K562 (cell line): ENCODE measurements at places on chromosomes 13 and 19.

GRCh38 chr19:30558793-30559192 lies 186.6 kb downstream of the ZNF536 start:
- DNase-seq, result no peak
- H3K4me3 ChIP-seq, result no peak overlapping the region
- H3K36me3 ChIP-seq, result no peaks in the 10 kb centered on the region
- H3K27me3 ChIP-seq, result peaks cover 10% of the 10 kb centered on the region

DNA sequence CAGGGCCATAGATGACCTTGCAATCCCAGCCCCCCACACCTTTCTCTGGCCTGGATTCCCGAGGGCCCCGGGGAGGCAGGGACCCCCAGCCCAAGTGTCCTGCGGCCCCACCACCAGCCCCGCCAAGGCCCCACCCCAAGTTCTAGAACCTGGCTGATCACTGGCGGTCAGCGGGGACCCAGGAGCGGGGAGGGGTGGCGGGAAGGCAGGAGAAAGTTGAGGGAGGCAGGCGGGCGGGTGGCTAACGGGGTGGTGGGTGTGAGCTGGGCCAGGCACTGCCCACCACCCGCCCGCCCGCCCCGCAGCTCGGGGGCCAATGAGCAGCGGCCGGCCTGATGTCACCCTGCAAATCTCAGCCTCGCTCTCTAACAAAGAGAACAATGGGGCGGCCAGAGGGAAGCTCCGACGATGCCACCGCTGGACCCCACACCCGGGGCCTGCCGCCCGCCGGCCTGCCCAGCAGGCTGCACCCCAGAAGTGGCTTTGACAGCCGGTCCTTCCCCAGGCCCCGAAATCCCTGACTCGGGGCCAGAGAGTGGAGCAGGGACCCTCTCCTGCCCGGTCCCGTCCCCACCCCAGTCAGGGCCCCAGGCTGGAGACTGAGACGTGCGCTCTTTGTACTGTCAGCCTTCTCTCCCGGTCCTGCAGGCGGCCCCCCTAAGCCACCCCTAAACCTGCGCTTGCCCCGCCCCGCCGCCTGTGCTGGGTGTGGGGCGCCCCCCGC lies 1.6 kb downstream of the MEX3D start:
- peak overlapping the region; percentile 54; the same call in 1 of the 3 replicates for H3K27ac ChIP-seq
- no peaks in the 10 kb centered on the region for H3K27me3 ChIP-seq
- peaks cover 44% of the 10 kb centered on the region for H3K4me1 ChIP-seq
- no peak for DNase-seq
- no peaks in the 10 kb centered on the region for H3K36me3 ChIP-seq

DNA sequence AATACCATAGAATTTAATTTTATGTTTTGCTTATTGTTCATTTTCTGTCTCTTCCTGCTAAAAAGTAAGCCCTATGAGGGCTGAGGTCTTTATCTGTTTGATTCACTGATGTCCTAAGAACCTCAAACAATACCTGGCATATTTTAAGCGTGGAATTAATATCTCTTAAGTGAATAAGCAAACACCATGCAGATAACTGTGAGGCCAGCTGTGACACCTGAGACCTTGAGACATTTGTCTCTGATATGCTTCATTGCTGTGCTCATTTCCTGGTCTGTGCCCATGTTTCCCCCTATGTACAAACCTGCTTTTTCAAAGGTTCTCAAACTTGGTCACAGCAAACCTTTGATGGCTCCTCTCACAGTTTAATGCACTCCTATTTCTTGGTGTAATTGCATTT lies 254.6 kb downstream of the COG6 start:
- DNase-seq, result no peak
- no peaks in the 10 kb centered on the region for H3K36me3 ChIP-seq
- no peaks in the 10 kb centered on the region for H3K4me1 ChIP-seq
- no peak overlapping the region for H3K27ac ChIP-seq
- no peak overlapping the region for H3K4me3 ChIP-seq
- H3K27me3 ChIP-seq, result no peaks in the 10 kb centered on the region

DNA sequence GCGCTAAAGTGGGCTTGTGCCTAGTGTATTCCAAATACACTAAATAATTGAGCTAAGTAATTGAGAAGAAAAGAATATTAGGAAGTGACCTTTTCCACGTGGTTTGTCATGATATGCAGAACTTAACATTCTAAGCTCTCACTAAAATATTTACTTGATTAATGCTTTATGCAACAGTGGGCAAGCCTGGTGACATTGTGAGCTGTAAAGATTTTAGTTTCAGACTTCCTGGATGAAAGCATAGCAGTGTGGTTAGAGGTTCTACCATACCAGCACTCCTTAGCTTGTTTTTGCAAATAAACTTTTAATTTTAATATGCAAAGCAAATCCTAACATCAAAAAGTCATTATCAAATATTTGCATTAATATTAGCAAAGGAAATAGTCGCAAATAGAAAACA lies 1065.1 kb upstream of the SPRY2 start:
- DNase-seq, result no peak
- H3K27ac ChIP-seq, result no peak overlapping the region
- H3K4me3 ChIP-seq, result no peak overlapping the region
- no peaks in the 10 kb centered on the region for H3K36me3 ChIP-seq
- H3K27me3 ChIP-seq, result no peaks in the 10 kb centered on the region

DNA sequence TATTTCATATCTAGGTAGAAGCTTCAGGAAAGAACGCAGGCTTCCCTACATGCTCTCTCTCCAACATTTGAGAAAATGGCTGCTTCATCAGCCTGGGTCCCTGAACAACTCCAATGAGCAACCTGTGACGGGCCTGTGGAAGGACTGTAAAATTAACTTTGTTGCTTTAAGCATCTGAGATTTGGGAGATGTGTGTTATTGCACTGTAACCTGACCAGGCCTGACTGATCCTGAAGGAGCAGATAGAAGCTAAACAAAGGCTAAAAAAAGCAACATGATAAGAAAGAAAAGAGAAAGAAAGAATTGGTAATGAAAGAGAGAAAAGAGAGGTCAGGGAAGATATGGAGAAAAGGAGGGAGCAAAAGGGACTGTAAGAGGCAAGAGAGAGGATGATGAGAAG lies 77.1 kb upstream of the MBNL2 start:
- DNase-seq, result no peak
- no peaks in the 10 kb centered on the region for H3K36me3 ChIP-seq
- no peak overlapping the region for H3K27ac ChIP-seq
- H3K4me1 ChIP-seq, result no peaks in the 10 kb centered on the region; the same call in 1 of the 2 replicates

DNA sequence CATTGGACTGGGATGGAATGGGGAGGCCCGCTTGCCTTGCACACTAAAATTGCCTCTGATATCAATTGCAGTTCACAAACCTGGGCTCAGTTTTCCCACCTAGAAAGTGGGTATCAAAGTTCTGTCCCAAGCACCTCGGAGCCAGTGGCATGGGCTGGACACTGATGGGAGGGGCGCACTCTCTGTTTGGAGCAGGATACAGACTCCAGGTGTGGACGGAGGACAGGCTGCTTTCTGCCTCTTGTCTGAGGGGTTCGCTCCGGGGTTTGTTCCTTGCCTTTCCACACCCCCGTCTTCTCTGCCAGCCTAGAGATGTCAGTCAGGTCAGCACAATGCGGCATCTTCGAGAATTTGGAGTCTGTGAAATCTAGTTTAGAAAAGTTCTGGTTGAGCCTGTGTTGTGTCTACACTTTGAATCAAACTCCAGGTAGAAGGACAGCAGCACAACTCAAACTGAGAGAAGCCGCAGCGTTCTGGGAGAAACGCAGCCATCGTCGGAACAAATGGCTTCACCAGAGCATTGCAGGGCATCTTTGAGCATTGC lies 141.9 kb downstream of the TEX29 start:
- no peak overlapping the region for H3K4me3 ChIP-seq
- H3K27me3 ChIP-seq, result peaks cover 30% of the 10 kb centered on the region
- H3K4me1 ChIP-seq, result no peaks in the 10 kb centered on the region; the same call in 1 of the 2 replicates
- no peak for DNase-seq

- no peak overlapping the region for H3K4me3 ChIP-seq
- H3K4me1 ChIP-seq, result no peaks in the 10 kb centered on the region
- no peak overlapping the region for H3K27ac ChIP-seq
- H3K36me3 ChIP-seq, result no peaks in the 10 kb centered on the region
Measured at GRCh38 chr13:68019901-68020300, 789.8 kb upstream of the PCDH9 start.

DNA sequence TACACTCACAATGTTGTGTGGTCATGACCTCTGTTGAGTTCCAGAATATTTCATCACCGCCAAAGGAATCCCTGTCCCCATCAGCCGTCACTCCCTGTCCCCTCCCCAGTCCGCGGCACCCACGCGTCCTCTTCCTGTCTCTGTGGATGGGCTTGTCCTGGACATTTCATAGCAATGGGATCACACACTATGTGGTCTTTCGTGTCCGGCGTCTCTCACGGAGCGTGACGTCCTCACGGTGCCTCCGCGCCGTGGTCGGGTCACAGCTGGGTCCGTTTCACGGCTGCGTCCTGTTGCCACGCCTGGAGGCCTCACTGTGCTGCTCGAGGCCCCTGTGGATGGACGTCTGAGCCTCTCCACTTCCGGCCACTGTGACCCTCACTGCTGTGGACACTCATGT lies 6.6 kb downstream of the AZU1 start:
- DNase-seq, result no peak
- H3K27me3 ChIP-seq, result no peaks in the 10 kb centered on the region

- no peaks in the 10 kb centered on the region; the same call in 1 of the 2 replicates for H3K27me3 ChIP-seq
- no peak for DNase-seq
- no peaks in the 10 kb centered on the region for H3K36me3 ChIP-seq
- no peak overlapping the region for H3K27ac ChIP-seq
- no peaks in the 10 kb centered on the region for H3K4me1 ChIP-seq
Measured at GRCh38 chr19:31121501-31121900, 227.7 kb downstream of the TSHZ3 start.

- DNase-seq, result peak; percentile 79
- no peak overlapping the region for H3K4me3 ChIP-seq
- no peaks in the 10 kb centered on the region for H3K36me3 ChIP-seq
- H3K27me3 ChIP-seq, result peaks cover 3% of the 10 kb centered on the region; the same call in 1 of the 3 replicates
Measured at GRCh38 chr19:51158474-51159129, 16.5 kb downstream of the SIGLEC7 start.
